Cardiac septum (tissue), 1 donor: ENCODE measurements at places on chromosomes 5 and 9. TPM values are rescaled to one million over a fixed set of nuclear protein-coding genes. Genes with fewer than 3 reads are reported as not detected.
A peak's percentile ranks its signal among the peaks of the same experiment; 100 is the strongest.

DNA sequence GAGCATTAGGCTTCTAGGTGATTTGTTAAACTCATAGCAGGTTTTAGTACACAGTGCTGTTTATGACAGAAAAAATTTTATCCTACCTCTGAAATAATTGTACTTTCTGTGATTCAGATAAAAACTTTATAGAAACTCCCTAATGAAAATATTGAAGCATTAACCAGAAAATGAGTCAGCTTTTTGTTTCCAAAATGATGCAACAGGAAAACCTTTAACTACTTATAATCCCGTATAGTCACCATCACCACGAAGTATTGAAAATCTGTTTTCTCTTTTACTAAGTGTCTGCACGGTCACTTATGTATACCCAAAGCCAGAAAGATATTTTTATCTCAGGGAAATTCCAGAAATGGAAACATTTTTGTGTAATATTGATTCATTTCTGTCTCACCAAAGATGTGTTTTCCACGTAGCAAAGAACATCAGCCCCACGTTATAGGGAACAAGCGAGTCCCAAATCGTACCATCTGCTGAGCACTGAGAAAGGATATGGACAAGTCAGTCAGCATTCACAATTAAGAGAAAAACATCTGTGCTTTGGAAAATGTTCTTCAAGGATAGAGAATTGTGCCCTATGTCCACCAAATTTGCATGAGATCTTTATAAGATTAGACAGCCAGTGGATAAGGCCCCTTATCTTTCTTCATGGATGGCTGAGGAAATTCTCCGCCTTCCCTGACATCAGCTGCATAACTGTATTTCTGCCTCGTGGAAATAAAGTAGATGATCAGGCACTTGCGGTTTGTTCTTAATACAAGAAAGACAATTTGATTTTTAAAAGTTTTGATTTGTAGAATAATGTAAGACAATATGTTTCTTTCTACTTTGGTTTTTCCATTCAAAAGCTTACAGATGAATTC lies 41.9 kb downstream of the TNFAIP8 start:
- DNase-seq: no peak

DNA sequence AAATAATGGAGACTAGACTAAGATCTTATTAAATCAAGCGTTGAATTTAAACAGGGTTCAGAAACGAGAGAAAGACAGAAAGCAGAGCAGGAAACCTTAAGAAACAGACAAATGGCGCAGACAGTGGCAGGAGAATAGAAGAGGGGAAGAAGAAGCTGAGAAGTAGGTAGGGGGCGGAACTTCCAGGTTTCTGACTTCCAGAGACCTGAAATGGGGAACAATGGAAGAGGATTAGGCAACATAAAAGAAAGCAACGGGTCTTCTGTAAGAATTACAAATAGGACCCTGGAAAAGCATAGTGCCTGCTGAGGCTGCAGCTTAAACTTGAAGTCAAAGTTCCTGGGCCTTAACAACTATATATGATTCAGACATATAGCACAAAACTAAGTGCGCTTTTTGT lies 101.7 kb downstream of the BNC2 start:
- no peak for DNase-seq

DNA sequence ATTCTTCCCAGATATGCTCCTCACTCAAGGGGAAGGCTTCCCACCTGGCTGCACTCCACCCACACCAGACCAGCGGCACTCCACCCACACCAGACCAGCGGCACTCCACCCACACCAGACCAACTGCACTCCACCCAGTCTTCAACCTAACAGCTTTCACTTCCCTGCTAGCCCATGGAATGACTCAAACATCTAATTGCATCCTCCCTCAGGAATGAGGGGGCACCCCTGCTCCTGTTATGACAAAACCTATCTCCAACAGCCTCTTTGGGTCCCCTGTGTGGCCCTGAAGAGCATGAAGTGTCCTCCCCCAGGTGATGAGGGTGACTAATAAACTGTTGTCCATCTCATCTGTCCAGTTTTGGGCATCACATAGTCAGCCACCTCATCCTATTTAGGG lies 556.6 kb upstream of the TUSC1 start:
- no peak for DNase-seq

PCDHGA10 gene
- 11.0 TPM for total RNA-seq

SPATA31D4 gene
- total RNA-seq: not detected

DNA sequence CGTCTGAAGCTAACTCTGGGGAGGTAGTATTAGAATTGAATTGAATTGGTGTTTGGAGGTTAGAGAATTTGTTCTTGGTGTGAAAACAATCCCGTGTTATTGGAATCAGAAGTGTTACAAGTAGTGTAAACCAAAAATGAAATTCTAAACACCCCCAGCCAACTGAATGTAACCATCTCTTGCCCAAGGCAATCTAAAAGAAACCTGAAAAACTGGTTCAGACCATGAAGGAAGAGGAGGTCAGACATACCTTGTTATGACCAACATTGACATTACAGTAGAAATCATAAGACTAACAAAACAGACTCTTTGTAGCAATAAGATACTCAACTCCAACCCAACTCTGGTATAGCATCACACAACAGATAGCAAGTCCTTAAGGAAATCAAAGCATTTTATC lies 159.0 kb downstream of the TUSC1 start:
- no peak for DNase-seq

- DNase-seq: no peak
Observed at GRCh38 chr9:127351182-127352166, 45.5 kb upstream of the SLC2A8 start.

SAXO1 gene
- 0.05 TPM for total RNA-seq

ANKRD18B gene
- total RNA-seq: 2.0 TPM

- DNase-seq: no peak
Observed at GRCh38 chr5:137665678-137666460, 70.0 kb downstream of the KLHL3 start.

DNA sequence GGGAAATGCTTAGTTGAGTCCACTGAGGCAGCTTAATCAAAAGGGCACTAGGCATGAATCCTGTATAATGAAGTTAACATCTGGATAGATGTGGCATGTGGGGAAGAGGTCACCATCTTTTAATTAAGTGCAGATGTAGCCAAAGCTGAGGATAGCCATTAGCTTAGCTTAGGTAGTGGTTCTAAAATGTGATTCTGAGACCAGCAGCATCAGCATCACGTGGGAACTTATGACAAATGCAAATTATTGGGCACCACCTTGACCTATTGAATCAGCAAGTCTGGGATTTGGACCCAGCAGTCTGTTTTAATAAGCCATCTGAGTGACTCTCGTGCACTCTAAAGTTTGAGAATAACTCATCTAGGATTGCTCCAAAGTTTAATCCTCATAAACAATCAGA lies 63.8 kb downstream of the SNCAIP start:
- DNase-seq: no peak

ABCA2 gene
- total RNA-seq: 41.5 TPM

MEIKIN gene
- not detected for total RNA-seq

DNA sequence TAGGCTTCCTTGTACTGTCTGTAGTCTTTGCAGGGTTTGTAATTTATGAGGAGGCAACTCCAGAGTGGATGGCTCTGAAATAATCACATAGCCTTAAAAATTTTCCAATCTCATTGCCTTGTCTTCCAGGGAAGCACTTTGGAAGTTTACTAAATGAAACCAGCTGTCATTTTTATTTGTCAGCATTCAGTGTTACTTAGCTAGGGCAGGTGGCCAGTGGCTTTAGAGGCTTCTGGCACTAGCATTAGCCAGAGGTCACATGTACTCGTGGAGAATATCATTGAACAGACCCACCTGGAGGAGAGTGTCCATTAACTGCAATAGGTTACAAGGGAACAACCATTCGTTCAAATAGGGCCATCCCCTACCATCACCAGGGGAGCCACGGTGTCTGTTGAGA lies 160.3 kb upstream of the SLC28A3 start:
- DNase-seq: no peak

SH3RF2 gene
- 231 TPM for total RNA-seq

DNA sequence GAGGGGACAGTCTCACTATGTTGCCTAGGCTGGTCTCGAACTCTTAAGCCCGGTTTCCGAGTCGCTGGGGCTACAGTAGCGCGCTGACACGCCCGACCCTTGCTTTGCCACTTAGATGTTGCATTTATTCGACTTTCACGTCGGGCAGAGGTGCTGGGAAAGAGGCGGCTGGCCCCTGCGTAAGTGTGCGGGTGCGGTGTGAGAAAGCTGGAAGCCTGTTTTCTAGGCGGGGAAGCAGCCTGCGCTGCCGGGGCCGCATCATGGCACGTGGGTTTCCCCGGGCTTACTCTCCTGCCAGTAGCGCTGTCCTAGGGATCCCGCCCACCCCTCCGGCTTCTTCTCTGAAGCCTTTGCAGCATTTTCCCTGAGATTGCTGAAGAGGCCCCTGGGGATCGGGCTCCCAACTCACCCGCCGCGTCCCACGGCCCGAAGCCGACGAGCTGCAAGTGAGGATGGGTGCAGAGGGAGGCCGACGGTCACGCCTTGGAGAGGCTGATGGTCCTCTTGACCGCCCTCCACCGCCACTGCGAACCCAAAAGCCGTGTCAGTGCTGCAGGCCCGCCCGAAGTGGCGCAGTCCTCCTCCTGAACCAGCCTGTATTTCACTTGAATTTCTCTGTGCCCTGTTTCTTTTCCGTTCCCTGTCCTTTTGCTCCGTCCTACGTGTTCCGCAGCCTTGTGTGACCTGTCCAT lies 5.8 kb upstream of the TRIM41 start:
- no peak for DNase-seq

DNA sequence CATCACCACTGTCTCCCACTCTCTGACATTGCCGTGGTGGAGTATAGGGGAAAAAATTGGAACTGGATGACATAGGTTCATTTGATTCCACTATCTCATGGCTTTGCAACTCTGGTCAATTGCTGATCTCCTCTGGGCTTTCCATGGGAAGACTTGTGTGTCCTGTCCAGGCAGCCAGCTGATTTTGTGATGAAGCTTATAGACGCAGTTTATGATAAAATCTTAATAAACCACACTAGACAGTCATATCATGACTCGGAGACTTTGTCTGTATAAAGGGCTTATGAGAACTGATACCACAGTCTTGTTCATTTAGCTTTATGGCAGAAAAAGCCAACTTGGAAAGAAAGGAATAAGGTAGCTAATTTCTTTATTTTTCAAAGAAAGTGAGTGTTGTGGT lies 296.5 kb downstream of the MAST4 start:
- no peak for DNase-seq

TNC gene
- 26.4 TPM for total RNA-seq

DNA sequence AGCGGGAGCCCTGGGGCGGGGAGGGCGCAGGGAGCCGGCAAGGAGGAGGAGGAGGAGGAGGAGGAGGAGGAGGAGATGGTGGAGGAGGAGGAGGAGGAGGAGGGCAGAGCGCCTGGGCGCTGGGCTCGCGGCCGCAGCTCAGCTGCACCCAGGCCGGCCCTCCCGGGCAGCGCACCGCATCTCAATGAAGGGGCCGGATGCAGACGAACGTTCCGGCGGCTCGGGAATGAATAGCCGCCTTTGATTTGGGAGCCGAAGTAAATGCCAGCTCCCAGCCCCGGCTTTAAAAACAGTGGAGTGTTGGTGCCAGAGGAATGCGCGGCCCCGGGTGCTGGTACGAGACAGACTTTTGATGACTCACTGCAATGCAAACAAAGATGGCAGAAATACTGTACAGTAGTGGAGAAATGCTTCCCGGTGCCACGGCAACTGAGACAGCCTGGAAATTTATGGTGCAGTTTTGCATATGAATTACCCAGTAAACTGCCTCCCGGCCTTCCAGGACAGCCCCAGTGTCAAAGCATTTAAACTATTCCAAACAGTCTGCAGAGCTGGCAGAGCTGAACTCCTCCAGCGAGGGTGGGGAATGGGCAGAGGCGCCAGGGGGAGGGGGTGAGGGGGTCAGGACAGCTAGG lies 43.1 kb downstream of the NACC2 start:
- DNase-seq: peak; percentile 82

DNA sequence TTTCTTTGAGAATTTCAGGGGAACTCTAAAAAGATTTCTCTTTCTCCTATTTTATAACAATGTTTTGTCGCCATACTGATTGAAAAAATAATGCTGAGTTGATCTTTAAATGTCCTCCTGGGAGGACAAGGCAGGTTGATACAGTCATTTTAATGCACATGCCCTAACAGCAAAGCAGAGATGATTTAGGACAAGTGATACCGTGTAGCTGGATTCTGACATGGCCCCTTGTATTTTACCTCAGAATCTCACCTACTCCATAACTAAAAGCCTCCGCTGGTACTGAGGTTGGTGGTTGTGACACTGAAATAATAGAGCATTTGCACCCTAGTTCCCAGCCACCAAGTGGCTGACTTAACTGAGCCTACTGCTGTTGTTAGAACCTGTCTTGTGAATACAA lies 811 bp upstream of the LRRTM2 start:
- DNase-seq: no peak

SOHLH1 gene
- not detected for total RNA-seq

- DNase-seq: no peak
Observed at GRCh38 chr9:134640506-134641172, 964 bp upstream of the COL5A1 start.

PCDHB7 gene
- total RNA-seq: 0.67 TPM

GRCh38 chr5:56319526-56320181 lies 86.5 kb upstream of the ANKRD55 start:
- no peak for DNase-seq

GRCh38 chr5:93995126-93995621 lies 253.8 kb upstream of the POU5F2 start:
- DNase-seq: no peak

PAEP gene
- not detected for total RNA-seq

SLC25A48 gene
- not detected for total RNA-seq

DNA sequence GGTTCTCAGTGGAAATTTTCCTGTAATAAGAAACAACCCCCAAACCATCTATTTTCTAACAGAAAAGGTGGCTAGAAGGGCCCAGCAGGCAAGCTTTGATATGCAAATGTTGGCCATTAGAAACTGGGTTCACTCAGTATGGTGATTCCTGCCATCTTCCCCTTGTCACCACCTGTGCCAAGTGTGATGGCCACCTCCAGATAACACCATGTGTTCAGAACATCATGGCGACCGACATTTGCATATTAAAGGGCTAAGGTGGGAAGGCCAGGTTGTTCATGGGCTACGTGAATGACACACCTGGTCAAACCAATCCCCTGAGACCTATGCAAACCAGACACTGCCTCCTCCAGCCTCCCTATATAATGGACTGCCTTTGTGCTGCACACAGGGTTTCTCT lies 20.4 kb downstream of the FOXE1 start:
- no peak for DNase-seq

GRCh38 chr9:137333016-137333671 lies 31.1 kb upstream of the NRARP start:
- no peak for DNase-seq

KLHL9 gene
- 12.5 TPM for total RNA-seq

IFNB1 gene
- total RNA-seq: not detected

DNA sequence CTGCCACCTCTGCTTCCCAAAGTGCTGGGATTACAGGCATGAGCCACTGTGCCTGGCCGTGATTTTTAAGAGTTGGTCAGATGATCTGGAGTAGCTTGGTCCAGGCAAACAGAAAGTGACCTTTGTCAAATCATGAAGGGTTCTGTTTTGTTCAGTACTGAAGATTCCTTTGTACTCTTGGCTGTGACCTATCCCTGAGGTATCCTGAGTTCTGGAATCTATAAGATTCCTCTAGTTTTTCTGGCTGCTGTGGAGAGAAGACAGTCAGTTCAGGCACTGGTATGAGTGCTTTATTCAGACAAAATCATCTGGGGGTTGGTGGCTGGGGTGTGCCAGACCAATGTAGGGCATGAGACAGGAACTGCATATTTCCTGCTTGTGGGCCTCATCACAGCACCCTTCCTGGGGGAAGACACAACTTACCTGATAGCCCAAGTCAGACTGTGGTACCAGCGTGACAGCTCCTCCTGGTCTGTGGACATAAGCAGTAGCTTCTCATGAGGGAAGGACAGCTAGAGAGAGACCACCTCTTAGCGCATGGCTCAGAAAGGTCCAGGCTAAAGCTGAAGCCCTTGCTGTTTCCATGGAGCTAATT lies 3.1 kb downstream of the ARHGEF39 start:
- DNase-seq: no peak

- DNase-seq: no peak
Observed at GRCh38 chr5:106956187-106956586, 714.5 kb downstream of the EFNA5 start.
